Epithelial cell of esophagus (primary cell): ENCODE measurements at places on chromosomes 7 and 10.

DNA sequence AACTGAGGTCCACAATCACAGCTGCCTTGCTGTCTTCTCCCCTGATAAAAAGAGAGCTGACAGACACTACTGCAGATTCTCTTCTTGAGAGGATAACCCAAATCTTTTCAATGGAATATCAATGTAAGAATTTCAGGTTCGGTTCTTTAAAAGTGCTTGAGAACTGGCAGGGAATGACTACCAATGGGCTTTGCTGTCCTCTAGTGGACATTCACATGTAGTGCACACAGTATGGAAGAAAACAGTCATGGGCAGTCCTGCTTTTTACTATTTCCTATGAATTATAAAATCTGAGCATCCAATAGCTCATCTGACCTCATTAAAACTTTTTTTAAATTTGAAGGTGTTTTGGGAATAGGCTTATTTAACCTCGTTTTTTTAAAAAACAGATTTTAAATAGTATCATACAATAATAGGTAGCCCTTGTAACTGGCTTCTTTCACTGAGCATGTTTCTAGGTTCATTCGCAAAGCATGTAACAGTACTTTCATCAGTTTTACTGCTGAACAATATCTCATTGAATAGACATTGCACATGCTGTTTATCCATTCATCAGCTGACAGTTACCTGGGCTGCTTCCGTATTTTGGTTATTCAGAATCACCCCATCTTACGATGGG, 18.3 kb downstream of the FZD9 start:
- peak; percentile 65 for DNase-seq

DNA sequence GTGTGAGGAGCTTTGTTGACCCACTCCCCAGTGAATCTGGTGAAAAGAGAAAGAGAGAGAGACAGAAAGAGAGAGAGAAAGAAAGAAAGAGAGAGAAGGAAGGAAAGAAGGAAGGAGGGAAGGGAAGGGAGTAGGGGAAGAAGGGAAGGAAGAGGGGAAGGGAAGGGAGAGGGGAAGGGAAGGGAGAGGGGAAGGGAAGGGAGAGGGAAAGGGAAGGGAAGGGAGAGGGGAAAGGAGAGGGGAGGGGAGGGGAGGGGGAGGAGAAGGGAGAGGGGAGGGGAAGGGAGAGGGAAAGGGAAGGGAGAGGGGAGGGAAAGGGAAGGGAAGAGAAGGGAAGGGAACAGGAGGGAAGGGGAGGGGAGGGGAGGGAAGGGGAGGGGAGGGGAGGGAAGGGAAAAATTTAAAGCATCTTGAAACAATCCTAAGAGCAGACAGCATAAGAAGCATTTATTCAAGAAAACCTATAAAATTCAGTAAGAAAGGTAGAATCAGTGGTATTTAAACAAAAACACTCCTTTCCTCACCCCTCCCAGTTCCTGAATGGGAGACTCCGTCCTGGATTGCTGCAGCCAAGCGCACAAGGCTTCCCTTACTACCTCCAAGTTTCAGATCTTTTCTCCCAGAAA, 846.2 kb upstream of the POM121L12 start:
- DNase-seq, result no peak

- DNase-seq, result no peak
Measured at GRCh38 chr10:29012926-29013554, 275.8 kb upstream of the LYZL1 start.

GRCh38 chr7:24113506-24113905, 170.5 kb upstream of the NPY start:
- no peak for DNase-seq

GRCh38 chr10:58241346-58241745, 26.3 kb downstream of the IPMK start:
- no peak for DNase-seq

DNA sequence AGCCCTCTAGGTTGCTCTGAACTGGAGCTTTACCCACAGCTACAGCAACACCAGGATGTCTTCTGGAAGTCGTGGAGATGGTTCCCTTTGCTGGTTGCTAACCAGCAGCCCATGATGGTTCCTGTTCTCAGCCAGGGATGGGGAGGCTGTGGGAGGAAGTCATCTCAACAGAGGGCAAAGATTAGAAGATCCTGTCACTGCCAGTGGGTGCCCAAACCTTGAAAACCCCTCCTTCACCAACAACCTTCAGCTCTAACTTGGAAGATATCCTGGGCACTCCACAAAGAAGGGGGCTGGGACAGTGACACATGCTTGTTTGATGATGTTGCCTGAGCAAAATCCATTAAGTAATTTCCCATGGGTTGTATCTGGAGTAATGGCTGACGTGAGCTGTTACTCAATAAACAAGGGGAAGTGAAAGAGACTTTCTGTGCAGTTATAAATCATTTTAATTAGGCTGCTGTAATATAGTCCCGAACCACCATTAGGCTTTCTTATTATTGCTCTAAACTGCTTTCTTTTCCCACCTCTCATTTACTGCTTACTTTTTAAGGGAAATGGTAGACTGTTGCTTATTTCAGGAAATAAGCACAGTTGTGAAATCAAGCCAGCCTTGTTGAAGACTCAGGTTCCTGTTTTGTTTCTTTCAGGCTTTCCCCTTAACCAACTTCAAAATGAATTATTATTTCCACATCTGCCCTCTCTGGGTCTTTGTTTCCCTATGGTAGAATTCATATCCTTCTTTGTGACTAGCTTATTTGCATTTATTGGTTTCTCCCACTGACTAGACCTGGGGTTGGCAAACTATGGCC, 124.8 kb downstream of the PPP1R17 start:
- peak; percentile 9 for DNase-seq

GRCh38 chr10:45179691-45180090, 135.7 kb downstream of the OR13A1 start:
- no peak for DNase-seq

GRCh38 chr7:46032353-46032752, 111.3 kb upstream of the IGFBP3 start:
- DNase-seq, result no peak

GRCh38 chr7:50982626-50983025, 199.9 kb upstream of the GRB10 start:
- no peak for DNase-seq

GRCh38 chr10:115866691-115867090, 406.3 kb downstream of the GFRA1 start:
- no peak for DNase-seq

DNA sequence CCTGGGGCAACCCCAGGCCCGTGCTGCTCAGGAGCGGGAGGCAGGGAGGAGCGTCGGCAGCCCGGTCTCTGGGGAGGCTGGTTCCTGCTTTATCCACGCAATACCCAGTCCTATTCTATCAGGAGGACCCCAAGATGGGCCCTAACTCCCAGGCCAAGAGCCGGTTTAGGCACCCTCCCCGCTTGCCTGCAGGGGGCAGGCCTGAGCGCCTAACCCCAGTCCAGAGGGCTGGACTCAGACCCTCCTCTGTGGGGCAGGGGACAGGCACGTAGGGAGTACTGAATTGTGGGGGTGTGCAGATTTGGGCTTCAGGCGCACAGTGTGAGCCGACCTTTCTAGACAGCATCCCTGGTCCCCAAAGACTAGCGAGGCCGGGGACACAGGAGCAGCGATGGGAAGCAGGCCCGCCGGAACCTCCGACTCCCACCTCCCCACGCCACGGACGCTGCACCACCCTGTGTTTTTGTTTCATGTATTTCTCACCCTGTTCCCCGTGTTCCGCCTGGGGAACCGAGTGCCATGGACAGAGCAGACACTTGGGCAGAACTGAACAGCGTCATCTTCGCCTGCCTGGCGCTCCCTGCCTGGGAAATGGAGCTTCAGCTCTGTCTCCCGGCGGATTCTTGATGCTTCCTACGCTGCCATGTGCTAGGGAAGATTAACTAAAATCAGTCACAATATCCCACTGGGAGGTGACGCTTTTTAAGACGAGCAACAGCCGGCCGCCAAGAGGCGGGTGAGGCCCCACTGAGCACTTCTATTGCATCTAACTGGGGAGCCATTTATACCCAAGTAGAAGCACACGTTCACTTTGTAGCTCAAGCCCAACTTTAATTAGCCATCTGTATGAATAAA, 5.3 kb downstream of the NUDT1 start:
- no peak for DNase-seq

DNA sequence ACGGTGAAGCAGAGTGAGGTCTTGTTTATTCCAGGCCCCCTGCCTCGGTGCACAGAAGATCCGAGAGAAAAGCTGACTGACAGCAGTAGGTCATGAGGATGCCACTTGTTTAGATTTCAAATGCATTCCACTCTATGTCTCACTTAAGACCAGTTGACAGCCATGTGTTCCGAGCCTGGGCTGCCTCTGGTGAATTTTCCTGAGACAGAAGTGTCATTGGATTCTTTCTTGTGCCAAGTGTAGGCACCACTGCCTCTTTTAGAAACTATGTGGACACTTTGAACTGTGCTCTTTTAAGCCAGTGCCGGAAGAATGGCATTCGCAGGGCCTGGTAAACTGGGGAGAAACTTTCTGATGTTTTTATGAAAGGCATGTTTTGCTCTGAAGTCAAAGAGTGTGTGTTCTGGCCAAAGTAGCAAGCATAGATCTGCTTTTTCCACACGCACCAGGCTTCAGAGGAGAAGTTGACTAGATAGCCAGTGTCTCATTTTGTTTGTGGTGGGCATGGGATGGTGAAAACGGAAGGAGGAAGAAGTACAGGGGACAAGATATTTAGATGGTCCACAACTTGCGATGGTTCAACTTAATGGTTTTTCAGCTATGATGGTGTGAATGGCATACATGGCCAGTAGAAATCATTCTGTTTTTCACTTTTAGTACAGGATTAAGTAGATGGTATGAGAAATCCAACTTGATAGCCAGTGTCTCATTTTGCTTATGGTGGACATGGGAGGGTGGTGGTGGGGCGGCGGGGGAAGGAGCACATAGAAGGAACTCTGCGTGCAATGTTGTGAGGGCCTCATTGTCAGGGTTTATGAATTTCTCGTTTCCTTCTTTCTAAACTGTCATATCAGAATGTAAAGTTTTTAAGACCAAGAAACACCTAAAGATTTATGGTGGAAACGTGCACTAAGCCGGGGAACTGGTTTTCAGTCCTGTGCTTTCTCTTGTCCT, 41.5 kb downstream of the CYP17A1 start:
- DNase-seq, result no peak

GRCh38 chr7:134459981-134460380, 1.1 kb upstream of the AKR1B1 start:
- peak; percentile 55 for DNase-seq

GRCh38 chr7:101099969-101100781, 14.9 kb downstream of the TRIM56 start:
- DNase-seq, result peak; percentile 98

GRCh38 chr7:102985176-102985783, 72.5 kb downstream of the LRRC17 start:
- no peak for DNase-seq

DNA sequence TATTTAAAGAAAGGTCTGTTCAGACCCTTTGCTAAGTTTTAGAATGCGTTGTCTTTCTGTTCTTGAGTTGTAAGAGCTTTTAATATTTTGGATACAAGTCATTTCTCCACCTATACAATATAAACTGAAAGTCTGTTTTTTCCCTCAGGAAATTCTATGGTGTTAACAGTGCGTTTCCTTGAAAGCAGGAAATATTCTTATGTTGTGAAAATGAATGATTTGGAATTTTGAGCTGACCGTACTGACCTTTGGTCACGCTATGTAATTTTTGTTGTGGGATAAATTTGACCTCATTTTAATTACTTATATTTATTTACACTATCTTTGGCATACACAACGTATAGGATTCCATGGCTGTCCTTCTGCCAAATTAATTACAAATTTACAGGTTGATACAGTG, 43.5 kb downstream of the PUS7 start:
- DNase-seq, result no peak

- no peak for DNase-seq
Measured at GRCh38 chr10:75935240-75935639, 503.8 kb downstream of the LRMDA start.

GRCh38 chr7:92061154-92061553, 73.1 kb downstream of the CYP51A1 start:
- peak; percentile 88 for DNase-seq

DNA sequence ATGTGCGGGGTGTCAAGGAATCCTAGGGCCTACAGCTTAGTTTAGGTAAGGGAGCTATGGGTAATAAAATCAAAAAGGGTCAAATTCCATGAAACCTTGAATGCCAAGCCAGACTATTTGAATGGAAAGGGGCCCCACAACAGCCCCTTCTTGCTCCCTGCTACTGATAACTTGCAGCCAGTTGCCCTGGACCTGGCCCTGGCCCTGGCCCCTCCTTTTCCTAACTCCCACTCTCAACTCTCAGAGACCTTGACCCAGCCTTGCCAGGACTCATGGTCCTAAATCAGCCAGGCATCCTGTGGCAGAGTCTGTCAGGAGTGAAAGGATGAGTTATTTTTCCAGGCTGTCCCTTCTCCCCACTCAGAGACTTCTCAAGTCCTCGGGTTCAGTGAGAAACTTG, 5.9 kb downstream of the KCNIP2 start:
- DNase-seq, result no peak

DNA sequence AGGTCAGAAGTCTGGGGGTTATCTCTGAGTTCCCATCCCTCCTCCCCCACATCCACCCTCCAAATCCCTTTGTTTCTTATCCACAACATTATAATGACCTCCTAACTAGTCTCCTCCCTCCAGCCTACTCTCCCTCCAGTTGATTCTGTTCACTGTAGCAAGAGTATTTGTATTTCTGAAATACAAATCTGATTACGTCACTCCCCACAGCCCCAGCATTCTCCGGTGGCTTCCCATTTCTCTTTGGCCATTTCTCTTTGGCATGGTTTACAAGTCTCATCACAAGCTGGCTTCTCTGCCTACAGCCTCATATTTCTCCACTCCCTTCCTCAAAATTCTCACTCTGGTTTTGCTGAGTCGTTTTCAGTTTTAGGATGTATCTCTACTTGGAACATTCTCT, 24.6 kb upstream of the MRPS33 start:
- DNase-seq, result no peak

DNA sequence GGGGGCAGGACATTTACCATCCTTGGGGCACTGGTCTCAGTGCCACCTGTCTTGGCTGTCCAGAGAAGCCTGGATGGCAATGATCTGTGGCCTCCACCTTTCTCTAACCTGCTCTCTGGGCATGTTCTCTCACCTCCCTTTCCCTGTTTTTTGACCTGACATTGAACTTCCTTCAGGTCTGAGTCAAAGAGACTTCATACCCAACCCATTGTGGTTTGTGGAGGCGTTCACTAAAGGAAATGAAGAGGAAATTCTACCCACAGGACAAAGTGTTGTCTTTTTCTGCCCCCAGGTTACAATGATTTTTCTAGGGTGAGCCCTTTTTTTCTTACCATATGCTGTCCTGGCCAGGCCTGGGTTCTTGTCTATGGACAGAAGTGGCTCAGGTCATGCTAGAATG, 76.6 kb downstream of the CYP26A1 start:
- peak; percentile 79 for DNase-seq

- no peak for DNase-seq
Measured at GRCh38 chr7:101550641-101551541, 78.2 kb downstream of the MYL10 start.

DNA sequence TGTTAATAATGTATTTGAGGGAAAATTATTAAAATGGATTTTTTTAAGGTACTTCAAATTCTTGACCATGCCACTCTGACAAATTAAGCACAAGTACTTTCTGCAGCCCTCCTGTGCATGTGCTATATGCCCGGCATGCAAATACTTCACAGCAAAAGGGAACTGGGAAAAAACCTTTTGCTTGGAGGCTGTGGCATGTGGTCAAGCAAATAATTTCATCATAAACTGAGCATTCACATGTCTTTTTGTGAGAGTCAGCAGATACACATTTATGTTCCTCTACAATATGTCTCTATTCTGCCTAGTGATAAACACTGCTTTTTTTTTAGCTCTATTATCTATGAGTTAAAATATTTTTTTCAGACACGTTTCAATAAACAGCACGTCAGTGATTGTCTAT, 53.7 kb upstream of the SEMA3A start:
- no peak for DNase-seq

- DNase-seq, result no peak
Measured at GRCh38 chr10:128575761-128576160, 449.5 kb upstream of the MKI67 start.
